ENCODE measurements at places on chromosomes 2 and 18.
A peak's percentile ranks its signal among the peaks of the same experiment; 100 is the strongest.

- no peak for DNase-seq
Observed at GRCh38 chr2:196247114-196247975, 76.0 kb upstream of the STK17B start.

- DNase-seq: no peak
Observed at GRCh38 chr2:168565512-168565911, 109.4 kb downstream of the CERS6 start.

DNA sequence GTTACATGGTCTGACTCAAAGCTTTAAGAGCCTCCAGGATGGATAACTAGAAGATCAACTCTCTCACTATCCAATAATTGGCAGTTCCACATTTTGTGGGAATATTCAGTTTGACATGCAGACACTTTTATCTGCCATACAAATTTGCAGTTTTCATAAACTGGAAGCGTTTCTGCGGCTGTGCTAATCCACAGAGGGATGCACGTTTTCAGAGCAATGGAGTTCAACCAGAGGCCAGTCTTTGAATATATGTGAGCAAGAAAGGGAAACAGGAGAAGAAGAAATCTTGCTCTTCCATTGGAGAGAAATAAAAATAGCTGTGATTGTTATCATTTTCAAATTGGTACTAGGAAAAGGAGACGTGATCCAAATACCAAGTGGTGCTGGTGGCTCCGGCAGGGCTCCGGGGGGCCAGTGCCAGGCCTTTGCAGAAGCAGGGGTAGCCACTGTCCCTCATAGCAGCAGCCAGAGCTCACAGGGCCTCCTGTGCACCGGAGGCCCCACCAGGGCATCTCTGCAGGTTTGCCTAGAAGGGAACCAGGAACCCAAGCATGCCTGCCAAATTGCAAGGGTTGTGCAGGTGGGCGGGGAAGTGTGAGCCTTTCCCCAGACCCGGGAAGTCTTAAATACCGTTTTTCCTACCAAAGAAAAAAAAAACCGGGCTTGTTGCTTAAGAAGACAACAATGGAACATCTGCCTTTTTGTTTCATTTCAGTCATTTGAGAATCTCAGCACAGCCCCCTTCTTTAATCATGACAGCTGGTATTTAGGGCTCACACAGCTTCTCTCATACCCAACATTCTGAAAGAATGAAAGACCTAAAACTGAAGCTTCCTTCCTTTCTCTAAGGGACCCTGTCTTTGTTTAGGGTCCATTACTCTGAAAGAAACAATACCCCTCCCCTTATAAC lies 791.1 kb upstream of the SOX11 start:
- DNase-seq: no peak

DNA sequence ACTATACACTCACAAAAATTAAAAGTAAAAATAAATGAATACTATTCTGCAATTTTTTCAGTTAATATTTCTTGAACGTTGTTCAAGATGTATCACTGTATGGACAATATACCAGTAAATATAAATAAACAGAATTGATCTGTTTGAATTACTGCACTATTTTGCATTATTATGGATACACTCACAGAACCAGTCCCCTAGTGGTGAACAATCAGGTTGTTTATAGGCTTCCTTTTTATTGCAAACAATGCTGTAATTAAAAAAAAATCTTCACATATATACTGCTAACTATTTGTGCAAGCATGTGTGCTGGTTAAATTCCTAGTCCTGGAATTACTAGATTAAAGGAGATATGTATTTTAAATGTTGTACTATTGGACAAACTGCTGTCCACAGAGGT lies 306.0 kb downstream of the FBXO15 start:
- DNase-seq: no peak

GRCh38 chr2:189997016-189997415 lies 65.5 kb downstream of the MSTN start:
- DNase-seq: no peak

GRCh38 chr2:199851883-199852282 lies 891 bp upstream of the FTCDNL1 start:
- no peak for DNase-seq

- no peak for DNase-seq
Observed at GRCh38 chr2:170922634-170923494, 6.2 kb upstream of the GORASP2 start.

DNA sequence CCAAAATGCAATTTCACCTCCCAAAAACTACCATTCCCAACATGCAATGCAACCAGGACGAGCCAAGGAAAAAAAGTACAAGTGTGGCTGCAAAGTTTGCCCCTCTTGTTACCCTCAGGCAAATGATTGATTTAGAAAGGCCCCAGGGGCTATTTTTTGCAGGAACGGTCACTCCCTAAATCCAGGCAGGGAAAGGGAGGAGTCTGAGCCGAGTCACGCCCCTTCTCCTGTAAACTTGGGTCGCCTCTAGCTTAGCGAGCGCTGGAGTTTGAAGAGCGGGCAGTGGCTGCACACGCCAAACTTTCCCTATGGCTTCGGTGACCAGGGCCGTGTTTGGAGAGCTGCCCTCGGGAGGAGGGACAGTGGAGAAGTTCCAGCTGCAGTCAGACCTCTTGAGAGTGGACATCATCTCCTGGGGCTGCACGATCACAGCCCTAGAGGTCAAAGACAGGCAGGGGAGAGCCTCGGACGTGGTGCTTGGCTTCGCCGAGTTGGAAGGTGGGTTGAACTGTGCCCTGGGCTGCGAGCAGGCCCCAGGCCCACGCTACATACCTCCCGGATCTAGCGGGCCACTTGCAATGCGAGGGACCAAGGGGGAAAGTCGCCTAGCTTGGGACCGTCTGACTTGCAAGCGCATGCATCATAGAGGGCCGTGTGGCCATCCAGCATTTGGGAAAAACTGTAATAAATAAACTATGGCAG lies at the start of gene GALM:
Gene GALM (plus strand): TSS at position 261 of the 702 bp plus-strand sequence. CDS start 48 bp downstream, at position 309.
- peak; percentile 86 for DNase-seq

DNA sequence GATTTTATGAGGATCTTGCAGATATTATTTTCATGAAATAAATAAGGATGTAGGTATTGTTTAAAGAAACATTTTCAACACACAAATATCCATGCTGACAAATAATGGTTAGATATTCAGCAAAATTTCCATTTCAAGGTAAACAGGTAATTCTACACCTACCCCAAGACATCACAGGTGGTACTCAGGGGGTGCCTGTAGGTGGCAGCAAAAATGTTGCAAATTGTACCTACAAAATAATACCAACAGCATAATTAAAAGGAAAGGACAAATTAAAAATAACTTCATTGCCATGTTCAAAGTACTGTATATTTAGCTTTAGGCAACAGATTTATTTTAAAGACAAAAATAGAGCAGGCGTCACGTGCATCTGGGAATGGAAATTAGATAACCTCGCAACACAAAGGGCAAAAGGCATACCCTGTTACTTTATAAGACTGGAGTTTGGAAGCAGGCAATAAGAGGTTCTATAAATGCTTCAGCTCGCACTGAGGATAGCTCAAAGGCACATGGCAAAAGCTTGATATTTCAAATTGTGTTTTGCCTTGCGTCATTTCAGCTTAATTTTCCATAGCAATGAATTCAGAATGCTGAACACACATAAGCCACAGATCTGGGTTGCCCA lies 630.5 kb downstream of the TDRD15 start:
- no peak for DNase-seq

- no peak for DNase-seq
Observed at GRCh38 chr2:27572439-27572838, 10.4 kb upstream of the ZNF512 start.

GRCh38 chr2:233981574-233982420 lies 64.6 kb downstream of the TRPM8 start:
- DNase-seq: no peak

- peak; percentile 77 for DNase-seq
Observed at GRCh38 chr2:58140508-58141072, 94.0 kb downstream of the VRK2 start.

- DNase-seq: no peak
Observed at GRCh38 chr2:232927793-232928550, 57.9 kb downstream of the SNORC start.

DNA sequence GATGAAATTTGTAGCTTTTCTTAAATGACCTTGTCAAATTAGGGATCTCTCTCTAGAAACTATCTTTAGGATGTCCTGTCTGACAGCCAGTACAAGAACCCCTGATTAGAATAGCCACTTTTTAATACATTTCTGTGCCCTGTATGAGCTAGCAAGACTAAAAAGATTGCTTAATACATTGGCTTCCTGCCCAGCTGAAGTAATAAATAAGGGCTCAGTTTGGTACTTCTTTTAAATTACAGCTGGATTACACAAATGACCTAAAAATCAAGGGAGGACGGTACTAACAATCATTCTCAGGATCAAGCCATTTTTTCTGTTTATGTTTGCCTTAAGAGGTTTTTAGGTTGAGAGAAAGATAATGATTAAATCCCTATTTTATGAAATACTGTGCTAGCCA lies 11.6 kb upstream of the OLA1 start:
- DNase-seq: peak; percentile 81

DNA sequence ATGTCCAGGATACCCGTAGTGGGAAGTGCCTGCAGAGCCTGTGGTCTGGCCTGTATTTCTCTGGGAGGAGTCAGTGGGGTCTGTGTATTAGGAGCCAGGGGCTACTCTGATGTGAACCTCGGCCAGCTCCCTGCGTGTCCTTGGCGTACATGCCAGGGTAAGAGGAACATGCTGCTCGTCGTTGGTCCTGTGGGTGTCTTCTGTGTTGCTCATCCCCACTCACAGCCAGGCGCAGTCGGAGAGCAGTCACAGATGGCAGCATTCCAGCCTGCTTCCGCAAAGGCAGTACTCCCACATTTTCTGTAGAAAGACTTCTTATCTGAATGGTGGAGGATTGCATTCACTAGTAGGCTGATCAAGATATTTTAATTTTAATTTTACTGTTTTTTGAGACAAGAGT lies 84.9 kb downstream of the DGKD start:
- DNase-seq: no peak

GRCh38 chr2:83435989-83436388 lies 1023.1 kb downstream of the SUCLG1 start:
- no peak for DNase-seq

DNA sequence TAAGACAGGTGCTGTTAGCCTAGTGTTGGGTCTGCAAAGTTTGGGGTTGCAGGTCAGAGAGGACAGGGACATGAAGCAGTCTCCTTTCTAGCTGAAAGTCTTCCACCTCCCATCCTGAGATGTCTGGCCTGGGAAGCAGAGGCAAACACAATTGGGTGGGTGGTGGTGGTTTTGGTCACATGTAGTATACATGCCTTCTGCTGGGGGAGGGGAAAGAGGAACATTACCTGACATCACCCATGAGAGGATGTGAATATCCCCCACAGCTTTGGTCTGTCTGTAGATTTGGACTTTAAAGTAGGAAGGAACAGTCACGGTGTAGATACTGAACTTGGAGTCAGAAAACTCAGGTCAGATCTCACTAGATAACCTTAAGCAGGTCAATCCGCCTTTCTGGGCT lies 4.6 kb upstream of the DNAJC5G start:
- DNase-seq: no peak

- no peak for DNase-seq
Observed at GRCh38 chr18:38923126-38923525, 1357.5 kb upstream of the CELF4 start.

DNA sequence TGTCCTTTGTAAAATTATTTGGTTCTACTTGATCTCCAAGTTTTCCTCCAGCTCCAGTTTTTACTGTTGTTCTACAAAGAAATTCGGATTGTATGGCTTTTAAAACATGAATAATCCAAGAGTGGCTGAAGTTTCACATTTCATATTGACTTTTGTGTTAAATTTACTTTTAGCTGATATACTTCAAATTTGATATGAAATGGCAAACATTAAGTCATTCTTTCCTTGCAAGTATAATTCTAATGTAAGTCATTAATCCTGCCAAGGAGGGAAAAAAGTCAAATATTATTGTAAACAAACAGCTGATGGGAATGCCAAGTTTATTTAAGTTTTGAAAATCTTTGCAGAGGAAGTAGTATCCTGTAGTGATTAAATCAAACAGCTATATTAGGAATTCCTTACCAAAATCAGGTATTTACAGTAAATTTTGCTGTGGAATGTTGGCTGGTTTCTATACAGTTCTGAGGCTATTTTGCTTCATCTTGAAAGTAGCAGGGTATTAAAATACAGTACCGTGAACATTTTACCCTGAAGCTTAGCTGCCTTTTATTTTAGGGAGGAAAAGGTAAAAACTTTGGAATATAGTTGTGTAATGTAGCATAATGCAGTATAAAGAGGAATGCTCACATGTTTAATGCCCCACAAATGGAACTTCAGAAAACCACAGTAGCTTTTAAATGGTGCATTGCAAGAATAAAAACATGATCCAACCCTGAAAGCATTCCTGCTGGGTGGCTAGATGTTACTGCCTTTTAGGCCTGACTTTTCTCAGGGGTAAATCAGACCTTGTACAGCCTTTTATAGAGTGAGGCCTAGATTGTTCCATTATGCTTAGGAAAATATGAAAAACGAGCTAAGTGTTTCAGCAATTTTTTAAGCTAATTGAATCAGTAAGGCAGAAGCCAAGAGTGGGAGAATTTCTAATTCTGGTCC lies 62.7 kb upstream of the NT5C1B start:
- DNase-seq: peak; percentile 68

DNA sequence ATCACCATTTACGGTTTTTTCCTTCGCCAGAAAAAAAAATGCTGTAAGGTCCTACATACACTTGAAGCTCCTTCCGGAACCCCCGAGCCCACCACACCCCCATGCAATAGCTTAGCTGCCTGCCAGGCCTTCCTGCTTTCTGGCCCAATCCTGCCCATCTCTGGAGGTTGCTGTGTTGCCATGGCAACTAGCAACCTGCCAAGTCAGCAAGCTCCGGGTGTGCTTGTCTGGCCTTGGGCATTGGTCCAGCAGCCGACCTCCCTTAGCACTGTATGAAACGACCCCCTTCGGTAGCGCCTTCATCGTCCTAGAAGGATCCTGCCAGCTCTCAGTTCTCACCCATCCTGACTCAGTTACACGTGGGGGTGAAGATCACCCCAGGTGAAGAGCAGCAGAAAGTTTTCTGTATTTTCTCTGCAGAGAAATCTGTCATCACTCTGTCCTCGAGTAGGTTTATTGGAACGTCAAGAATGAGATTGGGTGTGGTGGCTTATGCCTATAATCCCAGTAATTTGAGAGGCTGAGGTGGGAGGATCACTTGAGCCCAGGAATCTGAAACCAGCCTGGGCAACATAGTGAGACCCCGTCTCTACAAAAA lies 47.4 kb upstream of the MTCL1 start:
- DNase-seq: no peak

DNA sequence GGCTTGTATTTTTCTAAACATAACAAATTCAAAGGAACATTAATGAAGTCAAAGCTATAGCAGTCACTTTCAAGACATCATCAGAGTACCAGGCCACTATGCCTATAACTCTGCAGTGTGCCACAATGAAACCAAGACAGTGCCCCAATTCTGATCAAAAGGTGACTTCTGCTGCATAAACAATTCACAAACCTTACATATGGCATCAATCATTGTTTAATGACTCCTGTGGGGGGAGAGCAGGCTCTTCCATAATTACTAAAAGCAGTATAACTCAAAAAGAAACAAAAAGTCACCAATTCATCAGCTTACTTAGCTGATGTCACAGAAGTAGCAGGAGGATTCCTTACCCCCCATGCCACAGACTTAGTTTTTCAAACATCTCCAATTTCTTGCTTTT lies 15.5 kb downstream of the LPIN2 start:
- no peak for DNase-seq

- no peak for DNase-seq
Observed at GRCh38 chr2:1132328-1132969, 181.8 kb downstream of the SNTG2 start.

GRCh38 chr2:43013821-43014345 lies 212.5 kb downstream of the ZFP36L2 start:
- no peak for DNase-seq

GRCh38 chr18:5967007-5967406 lies 71.7 kb upstream of the TMEM200C start:
- DNase-seq: no peak

- DNase-seq: no peak
Observed at GRCh38 chr18:34299828-34300227, 75.1 kb upstream of the NOL4 start.

Data from AG09309 (cell line).